CD4-positive, alpha-beta T cell treated with Interleukin-2 at 100 ng/mL for 4 hours (primary cell): ENCODE measurements at places on chromosomes 16 and 17.

GRCh38 chr16:71474864-71475263 lies 12.8 kb upstream of the ZNF23 start:
- no peak for DNase-seq

DNA sequence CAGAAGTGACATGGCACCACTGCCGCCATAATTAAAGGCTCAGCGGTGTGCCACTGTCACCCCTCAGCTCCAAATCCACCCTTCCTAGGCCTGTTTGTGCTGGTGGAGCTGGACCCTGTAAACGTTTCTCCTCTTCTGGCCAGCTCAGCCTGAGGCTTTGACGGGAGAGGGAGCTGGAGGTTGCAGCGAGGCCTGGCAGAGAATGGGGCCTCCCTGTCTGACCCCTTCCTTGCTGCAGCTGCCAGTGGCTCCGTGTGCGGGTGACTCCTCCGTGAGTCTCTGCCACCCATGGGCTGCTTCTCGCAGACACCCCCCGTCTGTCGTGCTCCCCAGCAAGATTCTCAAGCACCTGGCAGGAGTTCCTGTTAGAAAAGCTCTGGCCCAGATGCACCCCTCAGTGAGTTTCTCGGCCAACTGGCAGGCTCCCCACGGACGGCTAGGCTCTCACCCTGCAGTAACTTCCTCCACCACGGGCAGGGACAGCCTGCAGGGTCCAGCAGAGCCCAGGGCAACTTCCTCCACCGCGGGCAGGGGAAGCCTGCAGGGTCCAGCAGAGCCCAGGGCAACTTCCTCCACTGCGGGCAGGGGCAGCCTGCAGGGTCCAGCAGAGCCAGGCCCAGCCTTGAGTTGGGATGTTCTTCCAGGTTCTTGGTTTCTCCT lies 4.7 kb upstream of the CHMP6 start:
- DNase-seq = no peak

DNA sequence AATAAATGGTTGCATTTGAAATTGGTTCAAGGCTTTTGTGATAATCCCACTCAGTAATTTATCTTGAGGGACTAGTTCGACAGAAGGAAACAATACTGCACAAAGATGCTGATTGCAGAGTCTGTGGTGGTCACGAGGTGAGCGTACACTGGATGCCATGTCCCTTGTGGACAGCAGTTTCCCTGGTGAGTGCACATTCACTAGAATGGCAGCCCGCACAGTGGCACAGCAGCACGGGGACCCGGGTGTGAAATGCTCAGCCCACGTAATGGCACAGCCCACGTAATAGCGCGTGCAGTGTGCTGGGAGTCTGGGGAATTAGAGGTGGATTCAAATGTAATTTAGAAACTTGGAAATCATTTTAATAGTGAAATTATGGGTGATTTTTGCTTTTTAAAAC lies 154.0 kb downstream of the LGALS9B start:
- DNase-seq = no peak

GRCh38 chr16:1919327-1919998 lies 1.2 kb upstream of the HS3ST6 start:
- DNase-seq = no peak

DNA sequence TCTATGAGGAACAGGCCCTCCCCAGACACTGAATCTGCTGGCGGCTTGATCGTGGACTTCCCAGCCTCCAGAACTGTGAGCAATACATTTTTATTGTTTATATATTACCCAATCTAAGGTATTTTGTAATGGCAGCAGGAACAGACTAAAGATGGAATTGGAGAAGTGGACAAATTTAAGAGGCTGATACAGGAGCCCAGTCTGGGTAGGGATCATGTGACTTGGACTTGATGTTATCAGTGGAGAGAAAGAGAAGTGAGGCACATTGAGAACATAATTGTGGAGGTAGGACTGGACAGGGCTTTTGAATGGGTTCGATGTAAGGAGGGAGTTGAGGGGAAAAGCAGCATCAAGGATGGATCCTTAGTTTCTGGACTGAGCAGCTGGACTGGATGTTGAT lies 93.8 kb downstream of the USP31 start:
- DNase-seq = no peak

- no peak for DNase-seq
These were observed 37.2 kb upstream of the GSE1 start for GRCh38 chr16:85575920-85576319.

GRCh38 chr16:71250461-71251235 lies 20.1 kb upstream of the HYDIN start:
- DNase-seq = no peak

- DNase-seq = no peak
These were observed 2.8 kb downstream of the DBNDD1 start for GRCh38 chr16:90016339-90016950.

DNA sequence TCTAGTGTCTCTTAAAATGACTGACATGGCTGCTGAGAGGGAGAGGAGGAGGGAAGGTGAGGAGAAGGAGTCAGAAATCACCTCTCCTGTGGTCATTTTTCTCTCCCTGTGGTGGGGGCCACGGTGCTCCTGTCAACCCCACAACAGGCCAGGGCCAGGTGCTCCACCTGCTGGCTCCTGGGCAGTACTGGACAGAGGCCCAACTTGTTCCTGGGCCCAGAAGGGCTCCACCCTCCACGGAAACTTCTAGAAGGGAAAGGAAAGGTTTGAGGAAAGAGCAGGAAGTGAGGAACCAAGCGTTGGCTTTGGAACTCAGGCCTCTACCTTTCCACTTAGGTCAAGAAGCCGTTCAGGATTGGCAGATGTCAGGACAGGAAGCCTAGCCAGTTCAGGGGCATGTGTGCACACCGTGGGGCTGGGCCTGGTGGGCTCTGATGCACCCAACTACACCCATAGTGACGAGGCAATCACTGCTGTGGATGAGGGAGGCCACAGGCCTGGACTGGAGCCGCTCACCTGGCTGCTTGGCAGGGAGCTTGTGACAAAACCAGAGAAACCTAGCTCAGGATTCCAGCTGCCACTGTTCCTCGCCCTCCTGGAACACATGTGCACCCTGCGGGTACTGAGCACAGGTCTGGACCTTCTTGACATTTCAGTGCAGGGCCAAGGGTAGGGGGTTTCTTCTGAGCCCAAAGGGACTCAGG lies 36.1 kb downstream of the WNT3 start:
- no peak for DNase-seq

DNA sequence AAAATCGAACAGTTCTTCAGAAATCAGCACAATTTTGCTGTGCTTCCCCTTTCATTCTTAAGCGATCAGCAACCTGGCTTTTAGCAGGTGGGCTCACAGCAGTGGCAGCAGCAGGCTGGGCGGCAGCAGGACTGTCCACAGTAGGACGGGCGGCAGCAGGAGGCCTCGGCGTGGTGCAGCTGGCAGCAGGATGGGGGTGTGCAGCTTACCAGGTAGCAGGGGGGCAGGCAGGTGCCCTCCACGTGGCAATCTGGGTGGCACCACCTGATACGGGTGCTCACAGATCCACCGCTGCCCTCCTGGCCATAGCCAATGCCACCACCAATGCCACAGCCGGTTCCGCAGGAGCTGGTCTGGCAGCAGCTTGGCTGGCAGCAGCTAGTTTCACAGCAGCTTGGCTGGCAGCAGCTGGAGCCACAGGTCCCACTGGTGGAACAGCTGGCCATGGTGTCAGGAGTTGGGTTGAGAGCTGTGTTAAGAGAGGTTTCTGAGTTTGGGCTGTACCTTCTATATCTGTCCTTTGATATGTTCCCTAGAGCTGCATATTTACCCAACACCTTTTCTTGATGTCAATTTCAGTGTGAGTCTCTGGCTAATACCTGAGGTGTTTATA lies at the start of gene KRTAP1-4:
Gene KRTAP1-4, minus strand, starts transcription at position 563 of the 613 bp plus-strand sequence. Its CDS starts 117 bp downstream, at position 446.
- no peak for DNase-seq

DNA sequence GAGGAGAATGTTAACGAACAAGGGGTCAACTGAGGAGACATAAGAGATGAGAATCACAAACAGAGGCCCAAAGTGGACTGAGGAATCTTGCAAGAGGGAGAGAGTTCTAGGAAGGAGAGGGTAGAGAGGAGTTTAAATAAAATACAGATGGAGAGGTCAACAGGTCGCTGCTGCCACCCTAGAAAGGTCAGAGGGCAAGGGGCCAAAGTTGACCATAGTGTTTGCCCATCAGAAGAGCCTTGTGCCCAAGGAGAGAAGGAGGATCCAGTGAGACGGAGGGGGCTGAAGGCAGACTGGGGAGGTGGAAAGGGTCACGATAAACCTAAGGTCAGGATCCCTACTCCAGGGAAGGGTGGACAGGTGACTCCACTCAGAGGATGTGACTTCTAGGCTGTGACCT lies 6.9 kb upstream of the ITGA3 start:
- DNase-seq = no peak

DNA sequence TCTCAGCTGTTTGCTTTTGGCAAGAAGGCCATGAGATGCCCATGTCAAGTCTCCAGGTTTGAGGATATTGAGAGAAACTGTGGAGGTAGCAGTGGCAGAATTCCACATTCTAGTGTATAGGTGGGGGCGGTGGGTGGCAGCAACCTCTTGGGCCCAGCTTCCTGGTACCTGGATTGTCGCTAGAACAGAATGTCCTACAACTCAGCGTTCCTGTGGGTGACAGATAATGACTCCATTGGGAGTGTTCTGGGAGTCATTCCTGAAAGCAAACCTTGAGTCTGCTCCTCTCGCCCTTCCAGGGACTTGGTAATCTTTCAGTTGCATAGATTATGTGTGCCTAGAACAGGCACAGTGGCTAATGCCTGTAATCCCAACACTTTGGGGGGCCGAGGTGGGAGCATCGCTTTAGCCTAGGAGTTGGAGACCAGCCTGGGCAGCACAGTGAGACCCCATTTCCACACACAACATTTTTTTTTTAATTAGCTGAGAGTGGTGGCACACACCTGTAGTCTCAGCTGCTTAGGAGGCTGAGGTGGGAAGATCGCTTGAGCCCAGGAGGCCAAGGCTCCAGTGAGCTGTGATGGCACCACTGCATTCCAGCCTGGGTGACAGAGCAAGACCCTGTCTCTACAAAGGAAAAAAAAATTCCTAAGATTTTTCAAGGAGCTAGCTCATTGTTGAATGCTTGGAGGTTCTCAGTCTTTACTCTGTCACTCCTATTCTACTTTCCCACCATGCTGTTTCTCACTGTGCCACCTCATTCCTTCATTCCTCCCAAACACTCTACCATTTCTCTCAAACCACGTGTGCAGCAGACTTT lies 37.9 kb upstream of the METTL16 start:
- no peak for DNase-seq

DNA sequence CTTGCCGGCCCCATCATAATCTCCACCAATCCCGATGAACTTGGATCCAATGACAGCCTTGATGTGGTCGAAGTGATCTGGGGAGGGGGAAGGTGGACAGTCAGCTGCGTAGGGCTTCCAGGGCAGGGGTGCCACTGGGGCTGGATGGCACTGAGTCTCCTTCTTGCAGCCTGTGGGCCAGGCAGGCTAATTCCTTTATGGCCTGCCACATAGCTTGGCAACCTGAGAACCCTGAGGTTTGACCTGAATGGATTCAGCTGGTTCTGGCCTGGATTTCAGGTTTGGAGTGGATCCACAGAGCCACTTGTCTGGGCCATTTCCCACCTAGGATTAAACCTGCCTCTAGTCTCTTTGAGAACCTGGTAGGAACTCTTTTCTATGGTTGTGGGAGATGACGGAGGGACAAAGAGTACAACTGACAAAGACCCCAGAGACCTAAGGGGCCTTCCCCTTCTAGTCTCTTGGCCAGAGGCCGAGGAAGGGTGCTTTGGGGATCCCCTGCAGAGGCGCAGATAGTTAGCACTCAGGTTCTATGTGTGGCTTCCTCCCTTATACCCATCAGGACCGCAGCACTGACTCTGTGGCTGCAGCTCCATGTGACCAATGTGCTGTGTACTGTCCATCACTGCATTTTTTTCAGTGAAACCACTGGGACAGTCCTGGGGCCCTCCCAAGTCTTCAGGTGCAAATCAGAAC lies 9.2 kb upstream of the DPEP3 start:
- DNase-seq = no peak

GRCh38 chr17:72518753-72519597 lies 398.2 kb downstream of the SOX9 start:
- no peak for DNase-seq
